Thyroid gland (tissue), 4 donors: ENCODE measurements at places on chromosomes 16 and 17. TPM values are rescaled to one million over a fixed set of nuclear protein-coding genes. Genes with fewer than 3 reads are reported as not detected.

GRCh38 chr17:9905902-9906301 is 831 bp upstream of the RCVRN start:
- no peaks in the 10 kb centered on the region for H3K4me1 ChIP-seq
- H3K27me3 ChIP-seq: no peaks in the 10 kb centered on the region
- H3K4me3 ChIP-seq: no peak overlapping the region
- no peak overlapping the region for H3K27ac ChIP-seq
- DNase-seq: peak; percentile 3

The KRTAP4-5 gene
- total RNA-seq: not detected

The UTS2R gene
- total RNA-seq: 6.6 TPM

The KRTAP1-5 gene
- total RNA-seq: not detected

The RSPRY1 gene
- total RNA-seq: 56.3 TPM

DNA sequence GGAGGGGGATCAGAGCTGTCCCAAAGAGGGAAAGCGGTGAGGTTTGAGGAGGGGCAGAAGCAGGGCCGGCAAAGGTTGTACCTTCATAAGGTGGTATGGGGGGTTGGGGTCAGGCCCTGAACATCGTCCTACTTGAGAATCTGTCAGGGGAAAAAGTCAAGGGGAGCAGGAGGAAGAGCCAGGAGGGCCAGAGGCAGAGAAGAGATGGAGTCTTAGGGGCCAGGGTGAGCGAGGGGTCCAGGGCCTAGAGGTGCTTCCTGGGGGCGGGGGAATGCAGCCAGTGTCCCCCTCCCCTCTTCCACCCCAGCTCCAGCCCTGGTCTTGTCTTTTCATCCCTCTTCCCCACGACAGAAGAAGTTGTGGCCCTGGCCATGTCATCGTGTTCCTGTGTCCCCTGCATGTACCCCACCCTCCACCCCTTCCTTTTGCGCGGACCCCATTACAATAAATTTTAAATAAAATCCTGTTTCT is 1.3 kb upstream of the PRRT2 start:
- H3K4me3 ChIP-seq: no peak overlapping the region
- H3K4me1 ChIP-seq: peaks cover 36% of the 10 kb centered on the region
- H3K27ac ChIP-seq: peak overlapping the region; percentile 95

DNA sequence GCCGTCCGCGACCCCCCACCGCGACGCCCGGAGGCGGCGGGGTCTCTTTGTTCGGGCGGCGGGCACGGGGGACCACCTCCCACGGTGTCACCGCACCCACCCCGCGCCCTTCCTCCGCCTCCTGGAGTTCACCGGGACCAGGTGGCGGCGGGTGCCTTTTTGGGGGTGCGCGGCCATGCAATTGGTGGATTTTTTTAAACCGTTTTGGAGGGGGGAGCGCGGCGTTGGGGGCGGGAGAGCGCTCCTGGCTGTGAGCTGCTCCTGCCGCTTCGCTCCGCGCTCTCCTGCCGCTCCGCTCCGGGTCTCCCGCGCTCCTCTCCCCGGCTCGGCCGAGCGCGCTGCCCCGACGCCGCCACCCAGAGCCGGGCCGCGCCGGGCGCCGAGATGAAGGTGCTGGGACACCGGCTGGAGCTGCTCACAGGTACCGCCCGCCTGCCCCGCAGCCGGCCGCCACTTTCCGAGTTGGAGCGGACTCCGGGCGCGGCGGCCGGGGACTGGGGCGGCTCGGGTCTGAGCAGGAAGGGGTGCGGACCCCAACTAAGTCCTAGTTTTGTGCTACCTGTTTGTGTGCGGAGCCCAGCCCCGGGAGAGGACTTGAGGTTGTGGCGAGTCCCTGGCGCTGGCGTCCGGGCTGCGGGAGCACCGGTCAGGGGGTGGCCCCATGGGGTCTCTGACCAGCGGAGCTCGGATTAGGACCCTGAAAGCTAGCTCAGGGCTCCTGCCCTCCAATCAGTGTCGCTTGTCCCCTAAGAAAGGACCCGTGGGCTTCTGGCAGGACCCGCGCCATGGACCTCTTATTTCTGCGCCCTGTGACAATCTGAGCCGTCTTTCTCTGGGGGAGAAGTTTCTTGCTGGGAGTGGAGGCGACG is 35.7 kb upstream of the NDRG4 start:
- H3K27me3 ChIP-seq: peaks cover 4% of the 10 kb centered on the region
- H3K36me3 ChIP-seq: no peaks in the 10 kb centered on the region
- H3K4me1 ChIP-seq: no peaks in the 10 kb centered on the region
- DNase-seq: peak; percentile 28
- H3K4me3 ChIP-seq: peak overlapping the region; percentile 45

The CHP2 gene
- not detected for total RNA-seq

The KRT40 gene
- not detected for total RNA-seq

The ZNF19 gene
- total RNA-seq: 22.0 TPM

The HCRT gene
- total RNA-seq: not detected

- no peaks in the 10 kb centered on the region for H3K27me3 ChIP-seq
- H3K27ac ChIP-seq: no peak overlapping the region
- H3K36me3 ChIP-seq: no peaks in the 10 kb centered on the region
- H3K4me1 ChIP-seq: no peaks in the 10 kb centered on the region
These were observed 114.5 kb downstream of the CPPED1 start for GRCh38 chr16:12688951-12689850.

The OTOA gene
- 0.40 TPM for total RNA-seq

- peaks cover 21% of the 10 kb centered on the region for H3K4me1 ChIP-seq
- no peak overlapping the region for H3K4me3 ChIP-seq
- no peaks in the 10 kb centered on the region for H3K27me3 ChIP-seq
- H3K36me3 ChIP-seq: no peaks in the 10 kb centered on the region
- DNase-seq: peak; percentile 32
- H3K27ac ChIP-seq: no peak overlapping the region
These were observed 21.9 kb downstream of the PLEKHG4 start for GRCh38 chr16:67301080-67301782.

DNA sequence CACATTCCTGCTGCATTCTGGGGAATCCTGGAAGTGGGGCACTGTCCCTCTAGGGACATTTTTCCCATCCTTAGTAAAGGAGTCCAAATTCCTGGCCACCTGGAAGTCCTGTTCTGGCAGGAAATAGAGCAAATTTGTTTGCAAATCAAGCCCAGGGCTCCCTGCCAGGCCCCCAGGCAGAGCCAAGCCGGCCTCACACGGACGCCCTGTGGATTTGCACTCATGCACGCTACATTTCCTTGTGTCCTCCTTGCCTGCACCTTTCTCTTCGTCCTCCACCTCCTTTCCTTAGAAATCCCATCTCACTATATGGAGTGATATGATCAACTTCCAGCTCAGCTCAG is 7.0 kb upstream of the CALB2 start:
- H3K27ac ChIP-seq: no peak overlapping the region
- no peaks in the 10 kb centered on the region for H3K36me3 ChIP-seq
- H3K4me3 ChIP-seq: no peak overlapping the region
- DNase-seq: no peak
- H3K27me3 ChIP-seq: no peaks in the 10 kb centered on the region
- H3K4me1 ChIP-seq: no peaks in the 10 kb centered on the region

The CCL4L2 gene
- total RNA-seq: not detected

- no peaks in the 10 kb centered on the region for H3K27me3 ChIP-seq
- no peaks in the 10 kb centered on the region for H3K4me1 ChIP-seq
- H3K27ac ChIP-seq: no peak overlapping the region
- no peak overlapping the region for H3K4me3 ChIP-seq
- DNase-seq: no peak
These were observed 102.6 kb downstream of the NTN1 start for GRCh38 chr17:9123594-9124553.

The KRT36 gene
- not detected for total RNA-seq

DNA sequence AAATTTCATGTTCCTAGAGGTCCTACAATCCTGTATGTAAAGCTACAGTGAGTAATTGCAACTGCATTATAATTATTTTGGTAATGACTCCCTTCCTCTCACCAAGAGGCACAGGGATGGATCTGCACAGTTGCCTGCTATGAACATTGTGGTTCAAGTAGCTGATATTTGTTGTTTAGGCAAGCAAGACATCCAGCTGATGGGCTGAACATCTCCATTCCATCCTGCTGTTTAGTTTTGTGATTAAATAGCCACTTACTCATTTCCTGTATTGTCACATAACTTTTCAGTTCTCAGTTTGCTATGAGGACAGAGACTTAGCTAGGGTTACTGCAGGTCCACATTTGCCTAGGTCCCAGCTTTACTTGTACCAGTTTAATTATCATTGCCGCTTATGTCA is 181.2 kb upstream of the TBX2 start:
- no peak overlapping the region for H3K4me3 ChIP-seq
- H3K36me3 ChIP-seq: no peaks in the 10 kb centered on the region
- H3K4me1 ChIP-seq: peaks cover 33% of the 10 kb centered on the region
- no peak for DNase-seq
- peak overlapping the region; percentile 67 for H3K27ac ChIP-seq
- no peaks in the 10 kb centered on the region for H3K27me3 ChIP-seq

DNA sequence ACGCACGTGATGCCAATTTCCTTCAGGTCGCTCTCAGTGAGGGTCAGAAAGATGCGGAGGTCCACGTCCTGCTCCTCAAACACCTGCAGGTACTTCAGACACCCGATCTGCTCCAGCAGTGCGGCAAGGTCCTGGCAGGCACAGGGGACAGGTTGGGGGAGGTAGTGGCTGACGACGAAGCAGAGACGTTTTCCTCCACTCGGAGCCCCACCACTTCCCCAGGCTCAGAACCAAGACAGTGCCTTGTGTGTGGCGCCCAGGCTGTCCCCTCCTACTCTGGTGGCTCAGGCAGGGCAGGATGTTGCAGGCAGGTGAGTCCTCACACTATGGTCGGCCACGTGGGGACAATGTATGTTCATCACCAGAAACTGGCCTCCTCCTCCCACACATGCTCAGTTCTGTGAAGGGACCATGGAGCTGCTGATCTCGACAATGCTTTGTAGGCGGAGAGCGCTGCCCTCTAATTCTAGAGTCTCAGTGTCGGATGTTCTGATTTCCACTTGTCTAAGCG is 5.7 kb downstream of the NUDT16L1 start:
- H3K36me3 ChIP-seq: peaks cover 43% of the 10 kb centered on the region
- DNase-seq: no peak
- peaks cover 7% of the 10 kb centered on the region for H3K4me1 ChIP-seq

GRCh38 chr17:77437017-77437416 is 296.2 kb downstream of the SEC14L1 start:
- H3K27ac ChIP-seq: no peak overlapping the region
- H3K4me1 ChIP-seq: peaks cover 83% of the 10 kb centered on the region
- H3K4me3 ChIP-seq: no peak overlapping the region
- no peak for DNase-seq

The SMTNL2 gene
- 0.67 TPM for total RNA-seq

The TEDC2 gene
- 0.83 TPM for total RNA-seq

DNA sequence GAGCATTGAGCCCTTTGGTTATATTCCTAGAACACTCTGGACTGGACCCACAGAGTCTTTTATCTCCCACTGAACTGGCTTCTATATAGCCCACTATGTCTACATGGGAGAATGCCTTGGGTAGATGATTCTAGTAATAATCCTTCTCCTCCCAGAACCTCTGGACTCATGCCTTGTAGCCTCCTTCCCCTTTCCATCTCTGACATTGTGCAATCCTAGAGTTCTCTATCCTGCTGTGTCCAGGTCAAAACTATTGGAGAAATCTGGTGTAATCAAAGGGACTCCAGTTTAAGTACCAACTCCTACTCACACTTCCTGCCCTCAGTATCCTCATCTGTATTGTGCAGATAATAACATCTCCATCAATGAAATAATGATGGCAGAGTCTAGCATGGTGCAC is 9.1 kb downstream of the RCVRN start:
- no peak for DNase-seq
- H3K4me1 ChIP-seq: no peaks in the 10 kb centered on the region
- no peak overlapping the region for H3K4me3 ChIP-seq
- H3K27ac ChIP-seq: no peak overlapping the region

- H3K36me3 ChIP-seq: peaks cover 6% of the 10 kb centered on the region
- no peak for DNase-seq
- peaks cover 14% of the 10 kb centered on the region for H3K4me1 ChIP-seq
- peak within 1 kb of the TSS; percentile 86 for H3K4me3 ChIP-seq
- H3K27ac ChIP-seq: peak within 1 kb of the TSS; percentile 27
These were observed at the start of gene RPUSD1 for GRCh38 chr16:787978-788398. TSS of gene RPUSD1 (minus strand) at chr16:788381. CDS start at chr16:787737, 644 bp downstream.

GRCh38 chr17:59415397-59415796 is 83.9 kb downstream of the YPEL2 start:
- H3K36me3 ChIP-seq: no peaks in the 10 kb centered on the region
- no peaks in the 10 kb centered on the region for H3K27me3 ChIP-seq
- DNase-seq: no peak

The PIMREG gene
- total RNA-seq: not detected

The MYH8 gene
- not detected for total RNA-seq

GRCh38 chr16:80105160-80105559 is 435.6 kb upstream of the DYNLRB2 start:
- H3K4me3 ChIP-seq: no peak overlapping the region
- H3K36me3 ChIP-seq: no peaks in the 10 kb centered on the region
- no peak overlapping the region for H3K27ac ChIP-seq
- no peaks in the 10 kb centered on the region for H3K4me1 ChIP-seq

The PDILT gene
- not detected for total RNA-seq

DNA sequence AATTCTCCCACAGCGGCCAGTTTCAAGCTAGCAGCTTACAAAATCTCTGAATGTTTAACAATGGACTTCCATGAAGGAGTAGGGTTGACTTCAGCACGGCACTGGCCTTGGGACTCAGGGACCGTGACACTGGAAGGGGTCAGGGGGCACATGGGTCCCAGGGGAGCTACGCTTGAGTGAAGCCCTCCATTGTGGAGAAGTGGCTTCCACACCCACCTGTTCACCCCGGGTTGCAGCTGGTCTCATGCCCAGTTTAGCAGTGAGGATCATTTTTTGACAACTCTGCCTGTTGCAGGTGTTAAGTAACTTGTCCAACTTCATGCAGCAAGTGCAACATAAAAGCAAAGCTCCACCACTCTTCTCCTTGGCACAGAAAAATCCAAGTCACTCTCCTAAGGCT is 510.2 kb downstream of the CDH13 start:
- H3K27me3 ChIP-seq: no peaks in the 10 kb centered on the region
- H3K4me3 ChIP-seq: no peak overlapping the region
- DNase-seq: no peak

The ERCC4 gene
- 11.7 TPM for total RNA-seq

- peak overlapping the region; percentile 93 for H3K27ac ChIP-seq
- no peaks in the 10 kb centered on the region for H3K36me3 ChIP-seq
- H3K4me1 ChIP-seq: peaks cover 43% of the 10 kb centered on the region
- no peak overlapping the region for H3K4me3 ChIP-seq
These were observed 26.3 kb downstream of the NFE2L1 start for GRCh38 chr17:48074322-48075081.

- no peaks in the 10 kb centered on the region for H3K27me3 ChIP-seq
- no peaks in the 10 kb centered on the region for H3K36me3 ChIP-seq
- H3K4me3 ChIP-seq: no peak overlapping the region
- H3K4me1 ChIP-seq: no peaks in the 10 kb centered on the region
These were observed 127.7 kb downstream of the GAS7 start for GRCh38 chr17:10070690-10071089.

DNA sequence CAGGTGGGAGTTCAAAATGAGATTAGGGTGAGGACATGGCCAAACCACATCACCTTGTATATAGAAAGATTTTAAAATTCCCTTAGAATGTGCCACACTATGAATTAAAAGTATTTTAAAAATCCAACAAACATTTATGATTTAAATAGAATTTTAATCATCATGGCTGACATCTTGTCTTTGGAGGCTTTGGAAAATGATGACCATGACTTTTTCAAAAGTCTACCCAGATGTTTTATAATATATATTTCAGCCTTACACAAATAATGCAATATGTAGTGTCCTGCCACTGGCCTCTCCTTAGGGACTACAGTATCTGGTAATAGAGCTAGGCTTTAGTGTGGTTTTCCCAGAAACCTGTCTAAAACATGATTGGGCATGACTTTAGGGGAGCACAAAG is 1353.4 kb upstream of the GOT2 start:
- no peaks in the 10 kb centered on the region for H3K36me3 ChIP-seq
- no peak for DNase-seq
- no peak overlapping the region for H3K4me3 ChIP-seq

- H3K27ac ChIP-seq: no peak overlapping the region
- H3K4me1 ChIP-seq: peaks cover 41% of the 10 kb centered on the region
- H3K4me3 ChIP-seq: no peak overlapping the region
- DNase-seq: no peak
- no peaks in the 10 kb centered on the region for H3K36me3 ChIP-seq
- no peaks in the 10 kb centered on the region for H3K27me3 ChIP-seq
These were observed 2.0 kb downstream of the KLHL11 start for GRCh38 chr17:41863074-41863848.
